Retinal pigment epithelial cell (primary cell): ENCODE measurements at places on chromosomes 3 and 15.

DNA sequence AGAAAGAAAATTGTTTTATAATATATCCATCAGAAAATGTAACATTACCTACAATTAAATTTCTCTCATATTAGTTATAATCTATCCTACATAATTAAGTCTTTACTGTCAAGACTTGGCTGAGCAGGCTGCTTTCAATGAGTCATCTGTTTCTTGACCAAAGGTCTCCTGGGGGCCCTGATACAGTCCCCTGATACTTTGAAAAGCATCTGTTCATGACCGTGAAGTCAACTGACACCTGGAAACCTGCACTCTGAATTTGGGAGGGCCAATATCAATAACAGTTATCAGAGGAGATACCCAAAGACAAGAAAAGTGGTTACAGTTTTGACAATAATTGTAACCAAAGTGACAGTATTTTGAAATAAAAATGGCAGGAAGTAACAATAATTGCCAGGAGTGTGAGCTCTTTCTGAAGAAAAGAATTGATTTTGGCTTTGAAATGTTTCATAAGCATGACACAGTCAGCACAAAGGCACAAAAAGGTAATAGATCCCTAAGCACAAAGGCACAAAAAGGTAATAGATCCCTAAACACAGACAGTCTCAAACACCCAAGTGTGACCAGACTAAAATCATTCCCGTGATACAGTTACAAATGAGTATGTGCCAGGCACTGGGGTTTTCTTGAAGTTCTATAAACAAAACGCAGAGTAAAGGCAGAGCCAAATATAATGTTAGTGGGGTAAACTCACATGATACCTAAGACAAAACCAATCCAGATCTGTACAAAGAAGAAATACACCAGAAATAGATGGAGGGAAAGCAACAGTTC is 260.7 kb downstream of the PLOD2 start:
- no peak for DNase-seq

DNA sequence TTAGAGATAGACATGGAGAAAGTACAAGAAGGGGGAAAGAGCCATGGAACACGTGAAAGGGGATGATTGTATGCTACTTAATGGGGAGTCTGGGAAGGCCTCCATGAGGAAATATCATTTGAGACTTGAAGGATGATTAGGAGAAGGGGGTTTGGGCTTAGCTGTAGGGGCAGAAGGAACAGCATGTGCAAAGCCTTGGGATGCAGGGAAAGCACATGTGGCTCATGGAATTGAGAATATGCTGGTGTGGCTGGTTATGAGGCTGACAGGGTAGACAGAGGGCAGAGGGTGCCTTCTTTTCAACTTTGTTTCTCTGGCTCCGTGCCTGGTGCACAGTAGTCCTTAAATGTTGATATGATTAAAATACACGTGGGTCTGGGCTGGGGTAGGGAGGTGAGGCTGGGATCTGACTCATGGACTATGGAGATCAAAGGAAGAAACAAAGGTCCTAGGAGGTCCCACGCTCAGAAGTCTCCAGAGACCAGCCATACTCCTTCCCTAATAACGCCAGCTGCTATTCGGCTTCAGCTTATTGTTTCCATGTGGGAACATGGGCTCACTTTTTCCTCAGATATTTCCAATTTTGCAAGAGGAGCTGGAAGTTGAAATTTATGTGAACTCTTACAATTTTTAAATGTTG is 1.1 kb downstream of the GTF2E1 start:
- no peak for DNase-seq

GRCh38 chr3:8644748-8645390 is at the start of gene SSUH2:
Gene SSUH2, minus strand, starts transcription at chr3:8644798. Its CDS starts 40 bp downstream, at chr3:8644758.
- no peak for DNase-seq

DNA sequence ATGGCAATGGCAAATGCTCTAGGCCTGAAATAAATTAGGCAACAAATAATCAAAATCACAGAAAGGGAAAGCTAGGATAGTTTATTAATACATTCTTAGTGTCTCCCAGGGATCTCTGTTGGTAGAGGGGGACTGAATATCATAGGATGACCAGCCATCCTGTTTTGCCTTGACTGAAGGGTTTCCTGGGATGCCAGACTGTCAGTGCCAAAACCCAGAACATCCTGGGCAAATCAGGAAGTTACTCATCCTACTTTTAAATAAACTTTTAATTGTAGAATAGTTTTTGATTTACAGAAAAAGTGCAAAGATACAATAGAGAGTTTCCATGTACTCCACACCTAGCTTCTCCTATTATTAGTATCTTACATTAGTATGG is 21.8 kb upstream of the SIAH2 start:
- no peak for DNase-seq

DNA sequence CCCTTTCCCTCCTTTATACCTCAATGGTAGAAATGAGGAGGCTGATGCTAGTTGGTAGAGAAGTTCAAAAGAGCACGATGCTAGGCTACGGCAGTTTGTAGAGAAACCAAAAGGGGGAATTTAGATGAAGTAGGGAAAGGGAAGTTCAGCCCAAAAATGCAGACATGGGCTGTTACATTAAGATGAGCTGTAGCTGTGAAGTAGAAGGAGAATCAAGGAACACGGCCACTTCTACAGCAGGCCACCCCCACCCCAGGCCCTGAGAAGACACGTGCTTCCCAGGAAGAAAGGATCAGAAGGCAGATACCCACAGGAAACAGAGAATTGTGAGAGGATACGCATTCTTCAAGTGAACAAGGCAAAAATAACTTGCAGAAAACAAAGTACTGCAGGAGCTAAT is 2.1 kb upstream of the PARP14 start:
- DNase-seq: no peak

GRCh38 chr3:187340578-187340977 is 27.6 kb upstream of the RTP4 start:
- no peak for DNase-seq

DNA sequence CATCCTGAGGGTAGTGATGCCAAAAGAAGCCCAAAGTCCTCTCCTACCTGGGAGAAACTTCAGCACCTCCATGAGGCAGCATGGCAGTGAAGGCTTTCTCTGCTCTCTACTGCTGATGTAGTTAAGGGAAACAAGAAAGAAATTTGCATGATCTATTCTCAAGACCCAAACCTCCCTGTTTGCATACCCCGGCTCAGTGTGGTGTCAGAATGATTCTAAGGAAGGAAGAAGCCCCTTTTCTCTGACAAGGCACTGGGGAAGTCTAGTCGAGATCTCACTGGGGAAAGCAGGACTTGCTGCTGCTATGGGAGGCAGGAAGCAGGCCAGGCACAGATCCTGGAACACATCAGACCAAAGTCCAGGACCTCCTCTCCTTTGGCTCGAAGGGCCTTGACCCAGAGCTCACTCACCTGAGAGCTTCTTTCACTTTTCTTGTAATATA is 89.4 kb upstream of the ICE2 start:
- no peak for DNase-seq

DNA sequence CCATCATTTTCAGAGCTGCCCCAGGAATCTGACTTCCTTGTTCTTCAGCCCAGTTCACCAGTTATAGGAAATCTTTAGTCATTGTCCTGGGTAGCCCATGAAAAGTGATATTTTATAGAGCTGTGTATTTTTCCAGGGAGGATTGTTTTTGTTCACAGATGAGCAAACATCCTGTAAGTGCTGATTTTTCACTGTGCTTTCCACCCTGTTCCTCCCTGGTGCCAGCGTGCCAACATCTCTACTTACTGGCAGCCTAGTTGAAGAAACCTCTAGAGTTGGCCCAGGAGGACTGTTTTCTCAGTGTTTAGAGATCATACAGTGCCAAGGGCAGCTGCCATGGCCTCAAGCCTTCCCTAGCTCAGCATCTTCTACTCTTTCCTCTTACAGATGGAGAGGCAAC is 41.3 kb downstream of the ST6GAL1 start:
- DNase-seq: no peak

GRCh38 chr3:42172047-42172654 is 81.0 kb downstream of the TRAK1 start:
- DNase-seq: no peak

DNA sequence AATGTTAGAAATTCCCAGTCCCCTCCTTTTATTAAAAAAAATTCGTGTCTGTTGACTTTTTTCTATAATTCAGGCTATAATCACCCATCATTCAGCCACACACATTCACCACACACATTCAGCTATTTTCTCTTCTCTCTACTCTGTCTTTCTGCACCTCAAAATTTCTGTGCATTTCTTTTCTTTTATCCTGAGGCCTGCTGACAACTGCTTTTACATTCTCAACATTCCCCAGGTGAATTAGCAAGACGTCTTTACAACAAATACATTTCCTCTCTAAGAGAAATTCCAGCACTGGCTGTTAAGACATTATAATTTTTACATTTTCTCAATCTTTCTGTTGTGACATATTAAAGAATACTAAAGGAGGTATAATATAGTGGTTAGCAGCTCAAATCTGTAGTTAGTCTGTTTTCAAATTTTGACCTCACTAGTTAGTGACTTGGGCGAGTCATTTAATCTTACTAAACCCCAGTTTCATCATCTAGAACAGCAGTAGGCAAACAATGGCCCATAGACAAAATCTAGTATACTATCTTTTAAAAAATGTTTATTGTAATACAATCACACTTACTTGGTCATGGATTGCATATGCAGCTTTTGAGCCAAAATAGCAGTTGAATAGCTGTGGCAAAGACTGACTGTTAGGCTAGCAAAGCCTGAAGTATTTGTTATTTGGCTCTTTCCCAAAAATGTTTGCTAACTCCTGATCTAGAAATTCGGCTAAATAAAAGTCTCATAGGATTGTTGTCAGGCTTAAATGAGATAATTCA is 350.7 kb downstream of the NSUN3 start:
- DNase-seq: peak; percentile 58

DNA sequence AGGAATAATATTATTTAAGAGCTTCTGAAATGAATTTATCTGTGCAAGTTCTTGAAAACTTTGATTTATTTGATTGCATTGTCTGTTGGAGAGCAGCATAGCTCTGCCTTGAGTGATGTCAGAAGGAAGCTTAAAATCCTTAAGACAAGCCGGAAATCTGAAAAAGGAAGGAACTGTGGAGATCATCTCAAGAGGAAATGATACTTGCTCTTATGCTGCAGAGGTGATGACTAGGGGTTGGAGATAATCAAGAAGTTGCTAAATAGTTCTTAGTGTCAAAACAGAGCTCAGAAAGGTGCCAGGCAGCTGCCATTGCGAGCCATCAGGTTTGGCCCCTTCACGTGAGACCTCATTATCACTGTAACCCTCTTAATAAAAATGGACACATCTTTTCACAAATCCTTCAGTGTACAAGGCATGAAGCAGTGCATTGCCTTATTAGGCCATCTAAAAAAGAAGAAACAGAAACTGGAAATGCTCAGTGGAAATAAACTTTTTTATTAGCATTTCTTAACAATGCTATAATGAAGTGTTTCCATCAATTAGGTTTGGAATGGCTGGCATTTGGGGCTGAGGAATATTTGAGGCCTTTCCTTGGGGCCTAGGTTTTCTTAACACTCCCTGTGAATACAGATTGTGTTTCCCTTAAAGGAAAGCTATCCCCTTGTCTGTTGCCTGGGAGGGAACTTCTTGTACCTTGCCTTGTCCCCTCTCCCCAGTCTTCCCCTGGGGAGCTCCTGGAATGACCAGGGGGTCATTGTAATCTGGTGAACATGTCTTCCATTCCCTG is 34.5 kb upstream of the VILL start:
- no peak for DNase-seq

GRCh38 chr3:171890398-171890797 is 47.2 kb downstream of the TMEM212 start:
- no peak for DNase-seq

DNA sequence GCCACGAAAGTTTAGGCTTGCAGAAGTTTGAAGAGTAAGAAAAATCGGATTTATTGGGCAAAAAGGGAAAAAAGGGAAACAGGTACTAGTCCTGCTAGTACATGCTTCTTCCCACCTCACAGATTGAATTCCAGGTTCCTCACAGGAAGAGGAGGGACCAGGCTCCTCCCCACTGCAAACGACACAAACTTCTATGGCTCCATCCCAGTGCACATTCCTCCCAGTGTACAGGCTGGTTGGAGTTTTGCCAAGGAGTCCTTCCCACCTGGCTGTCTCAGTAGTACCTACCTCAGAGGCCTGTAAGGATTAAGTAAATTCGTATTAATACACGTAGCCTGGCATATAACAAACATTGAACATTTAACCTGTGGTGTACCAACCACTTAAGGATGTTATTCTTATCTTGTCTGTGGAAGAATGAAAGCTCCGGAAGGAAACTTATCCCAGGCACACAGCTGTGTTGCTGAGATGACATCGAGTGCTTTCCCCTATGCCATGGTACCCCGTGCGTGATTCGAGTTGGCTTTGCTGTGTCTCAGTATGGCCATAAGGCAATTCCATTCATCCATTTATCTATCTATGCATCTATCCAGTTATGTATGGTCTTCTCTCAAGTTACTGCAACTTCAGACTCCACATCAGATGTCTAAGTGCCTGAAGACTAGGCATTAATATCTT is 294.3 kb downstream of the LRTM1 start:
- no peak for DNase-seq

- DNase-seq: no peak
Observed at GRCh38 chr3:197171481-197172067, 126.8 kb downstream of the DLG1 start.

DNA sequence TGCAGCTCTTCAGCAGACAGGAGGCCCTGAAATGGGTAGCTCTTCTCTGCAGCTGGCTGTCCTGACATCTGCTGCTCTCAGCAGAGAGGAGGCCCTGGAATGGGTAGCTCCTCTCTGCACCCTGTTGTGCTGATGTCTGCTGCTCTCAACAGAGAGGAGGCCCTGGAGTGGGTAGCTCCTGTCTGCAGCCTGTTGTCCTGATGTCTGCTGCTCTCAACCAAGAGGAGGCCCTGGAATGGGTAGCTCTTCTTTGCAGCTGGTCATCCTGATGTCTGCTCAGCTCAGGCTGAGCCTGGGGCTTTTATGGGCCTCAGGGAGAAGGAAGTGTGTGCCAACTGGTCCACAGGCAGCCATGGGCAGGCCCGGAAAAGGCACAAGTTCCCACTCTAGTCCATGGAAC is 66.6 kb downstream of the PIK3CB start:
- no peak for DNase-seq

DNA sequence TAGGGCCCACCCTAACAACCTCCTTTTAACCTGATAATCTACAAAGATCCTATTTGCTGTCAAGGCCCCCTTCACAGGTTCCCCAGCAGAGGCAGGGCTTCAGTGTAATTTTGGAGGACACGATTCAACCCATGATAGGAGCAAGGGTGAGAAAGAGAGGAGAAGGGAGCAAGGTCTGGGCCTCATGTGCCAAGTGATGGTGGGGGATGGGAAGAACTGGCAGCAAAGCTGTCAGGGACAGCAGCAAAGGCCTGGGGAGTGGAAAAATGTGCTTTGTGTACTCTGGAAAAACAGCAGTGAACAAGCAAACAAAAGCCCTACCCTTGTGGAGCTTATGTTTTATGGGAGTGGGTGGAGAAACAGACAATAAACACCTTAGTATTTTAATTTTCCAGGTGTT is 2.7 kb upstream of the GALNT15 start:
- DNase-seq: no peak

- peak; percentile 87 for DNase-seq
Observed at GRCh38 chr15:57440799-57441198, 64.5 kb downstream of the CGNL1 start.

- no peak for DNase-seq
Observed at GRCh38 chr15:81182031-81182755, 14.5 kb upstream of the IL16 start.

GRCh38 chr15:69472046-69472445 is 19.4 kb downstream of the RPLP1 start:
- no peak for DNase-seq

GRCh38 chr3:15823092-15823491 is 25.3 kb upstream of the ANKRD28 start:
- DNase-seq: no peak

GRCh38 chr15:93118904-93119303 is 29.9 kb upstream of the RGMA start:
- DNase-seq: no peak

GRCh38 chr3:47430606-47431005 is 45.1 kb downstream of the SCAP start:
- DNase-seq: no peak

- peak; percentile 48 for DNase-seq
Observed at GRCh38 chr3:111070772-111071256, 802 bp upstream of the NECTIN3 start.
